ENCODE measurements at places on chromosomes 3 and 15. TPM values are rescaled to one million over a fixed set of nuclear protein-coding genes. Genes with fewer than 3 reads are reported as not detected.

DNA sequence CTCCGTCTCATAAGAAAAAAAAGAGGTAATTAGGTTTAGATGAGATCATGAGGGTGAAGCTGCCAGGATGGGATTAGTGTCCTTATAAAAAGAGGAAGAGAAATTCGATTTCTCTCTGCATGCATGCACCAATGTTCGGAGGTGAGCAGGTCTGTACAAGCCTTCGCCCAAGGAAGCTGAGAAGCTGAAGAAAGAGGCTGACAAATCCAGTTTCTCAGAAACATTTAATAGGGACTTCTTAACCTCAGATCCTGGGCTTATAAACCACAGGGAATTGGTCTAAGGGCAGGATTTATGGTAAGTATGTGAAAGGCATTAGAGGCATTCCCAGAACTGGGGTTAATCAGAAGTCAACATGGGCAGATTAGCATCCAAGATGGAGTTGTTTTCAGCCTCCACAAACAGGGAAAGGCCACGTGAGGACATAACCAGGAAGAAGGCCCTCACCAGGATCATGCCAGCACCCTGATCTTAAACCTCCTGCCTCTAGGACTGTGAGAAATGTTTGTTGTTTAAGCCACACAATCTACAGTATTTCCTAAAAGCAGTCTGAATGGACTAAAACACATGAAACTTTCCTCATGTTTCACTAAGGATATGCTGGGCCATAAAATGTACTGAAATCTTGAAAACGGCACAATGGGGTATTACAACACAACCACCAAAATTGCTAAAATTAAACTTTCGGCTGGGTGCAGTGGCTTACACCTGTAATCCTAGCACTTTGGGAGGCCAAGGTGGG lies 11.3 kb downstream of the SHISA5 start:
- H3K4me1 ChIP-seq: no peaks in the 10 kb centered on the region
- H3K27me3 ChIP-seq: no peaks in the 10 kb centered on the region
- no peak overlapping the region for H3K27ac ChIP-seq
- H3K4me3 ChIP-seq: no peak overlapping the region
- DNase-seq: no peak
- peaks cover 3% of the 10 kb centered on the region for H3K36me3 ChIP-seq

DNA sequence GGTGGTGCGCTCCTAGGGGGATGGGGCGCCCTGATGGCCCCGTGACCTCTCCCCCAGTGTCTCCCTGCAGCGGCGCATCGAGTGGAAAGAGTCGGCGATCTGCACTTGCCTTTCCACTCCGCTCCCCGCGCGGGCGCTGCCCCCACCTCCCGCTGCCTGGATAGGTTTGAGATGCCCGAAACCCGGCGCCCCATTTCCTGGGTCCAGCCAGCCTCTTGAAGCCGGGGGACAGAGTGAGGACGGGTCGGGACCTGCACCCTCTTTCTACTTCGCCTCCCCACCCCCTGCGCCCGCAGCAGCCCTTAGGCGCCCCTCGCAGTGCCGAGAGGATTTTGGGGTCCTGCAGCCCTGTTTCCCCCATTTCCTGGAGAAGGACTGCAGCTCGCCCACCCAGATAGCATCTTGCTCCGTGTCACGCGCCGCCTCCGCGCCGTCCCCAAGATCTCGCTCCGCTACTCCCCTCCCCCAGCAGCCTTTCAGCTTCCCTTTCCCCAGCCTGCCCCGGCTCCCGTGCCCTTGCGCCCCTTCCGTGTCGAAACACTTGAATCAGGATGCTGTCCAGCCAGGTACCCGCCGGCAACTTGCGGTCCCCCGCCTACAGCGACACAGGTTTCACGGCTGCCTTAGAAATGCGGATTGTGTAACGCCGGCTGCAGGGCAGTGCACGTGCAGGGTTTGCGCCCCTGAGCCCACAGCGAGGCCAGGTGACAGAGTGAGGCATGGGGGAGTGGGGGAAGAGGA lies 519 bp downstream of the ABHD6 start:
- H3K4me3 ChIP-seq: peak overlapping the region; percentile 89
- no peaks in the 10 kb centered on the region for H3K36me3 ChIP-seq
- peak; percentile 39 for DNase-seq
- peak overlapping the region; percentile 77 for H3K27ac ChIP-seq
- H3K4me1 ChIP-seq: peaks cover 21% of the 10 kb centered on the region

GRCh38 chr15:70103880-70104626 lies 6.3 kb upstream of the TLE3 start:
- H3K27me3 ChIP-seq: peaks cover 22% of the 10 kb centered on the region
- H3K27ac ChIP-seq: no peak overlapping the region
- no peak for DNase-seq
- peaks cover 18% of the 10 kb centered on the region for H3K4me1 ChIP-seq

DNA sequence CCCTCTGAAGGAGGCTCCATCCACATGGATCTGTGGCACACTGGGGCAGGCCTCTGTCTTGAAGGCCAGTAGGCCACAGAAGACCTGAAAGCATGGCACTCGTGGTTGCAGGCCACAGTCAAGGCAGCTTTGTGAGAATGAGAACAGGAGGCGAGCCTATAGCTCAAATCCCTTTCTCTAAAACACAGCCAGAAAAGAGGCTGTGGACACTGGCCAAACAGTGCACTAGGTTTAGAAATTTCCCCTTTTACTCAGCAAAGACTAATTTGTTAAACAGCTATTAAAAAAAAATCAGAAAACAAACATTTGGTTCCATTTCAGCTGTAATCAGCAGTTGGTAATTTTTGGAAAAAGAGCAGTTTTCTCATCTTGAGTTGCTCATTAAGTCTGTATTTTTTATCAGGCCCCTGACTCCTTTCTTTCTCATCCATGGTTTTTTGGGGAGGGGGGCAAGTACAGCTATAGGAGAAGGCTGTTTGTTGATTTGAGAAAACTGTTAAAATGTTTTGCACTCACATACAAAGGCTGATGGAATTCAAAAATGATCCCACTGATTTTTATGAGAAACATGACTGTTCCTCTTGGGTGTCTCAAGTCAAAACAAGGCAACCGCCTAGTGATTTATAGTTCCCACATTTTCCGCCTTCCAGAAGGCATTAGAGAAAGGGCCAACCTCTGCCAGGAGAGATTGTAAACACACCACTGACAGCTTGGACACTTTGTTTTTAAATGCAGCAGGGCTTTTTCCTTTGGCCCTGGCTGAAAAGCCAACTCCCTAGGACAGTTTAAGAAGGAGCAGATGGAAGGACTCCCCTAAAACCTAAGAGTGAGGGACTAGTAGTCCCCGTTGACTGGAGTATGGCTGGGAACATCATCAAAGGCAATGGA lies 28.1 kb downstream of the PARP16 start:
- H3K4me1 ChIP-seq: peaks cover 1% of the 10 kb centered on the region
- H3K4me3 ChIP-seq: no peak overlapping the region
- peaks cover 15% of the 10 kb centered on the region for H3K36me3 ChIP-seq
- no peaks in the 10 kb centered on the region for H3K27me3 ChIP-seq

DNA sequence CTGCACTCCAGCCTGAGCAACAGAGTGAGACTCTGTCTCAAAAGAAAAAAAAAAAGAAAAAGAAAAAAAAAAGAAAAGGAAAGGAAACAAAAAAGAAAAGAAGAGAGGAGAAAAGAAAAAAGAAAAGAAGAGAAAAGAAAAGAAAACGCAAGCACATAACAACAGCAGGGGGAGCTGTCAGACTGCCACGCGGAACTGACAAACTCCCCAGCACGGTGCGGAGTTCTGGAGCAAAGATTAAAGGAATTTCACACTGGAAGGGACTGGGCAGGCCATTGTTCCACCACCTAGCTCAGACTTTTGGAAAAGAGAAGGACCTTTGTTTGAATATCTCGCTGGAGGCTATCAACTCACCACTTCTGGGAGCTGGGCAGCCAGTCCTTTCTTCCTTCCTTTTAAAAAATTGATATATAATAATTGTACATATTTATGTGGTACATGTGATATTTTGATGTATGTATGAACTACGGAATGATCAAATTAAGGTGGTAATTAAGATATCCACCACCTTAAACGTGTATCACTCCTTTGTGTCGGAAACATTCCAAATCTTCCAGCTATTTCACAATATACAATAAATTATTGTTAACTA lies 40.5 kb downstream of the DPPA2 start:
- peaks cover 9% of the 10 kb centered on the region for H3K27me3 ChIP-seq
- no peak overlapping the region for H3K4me3 ChIP-seq

Gene DNASE1L3
- not detected for total RNA-seq

DNA sequence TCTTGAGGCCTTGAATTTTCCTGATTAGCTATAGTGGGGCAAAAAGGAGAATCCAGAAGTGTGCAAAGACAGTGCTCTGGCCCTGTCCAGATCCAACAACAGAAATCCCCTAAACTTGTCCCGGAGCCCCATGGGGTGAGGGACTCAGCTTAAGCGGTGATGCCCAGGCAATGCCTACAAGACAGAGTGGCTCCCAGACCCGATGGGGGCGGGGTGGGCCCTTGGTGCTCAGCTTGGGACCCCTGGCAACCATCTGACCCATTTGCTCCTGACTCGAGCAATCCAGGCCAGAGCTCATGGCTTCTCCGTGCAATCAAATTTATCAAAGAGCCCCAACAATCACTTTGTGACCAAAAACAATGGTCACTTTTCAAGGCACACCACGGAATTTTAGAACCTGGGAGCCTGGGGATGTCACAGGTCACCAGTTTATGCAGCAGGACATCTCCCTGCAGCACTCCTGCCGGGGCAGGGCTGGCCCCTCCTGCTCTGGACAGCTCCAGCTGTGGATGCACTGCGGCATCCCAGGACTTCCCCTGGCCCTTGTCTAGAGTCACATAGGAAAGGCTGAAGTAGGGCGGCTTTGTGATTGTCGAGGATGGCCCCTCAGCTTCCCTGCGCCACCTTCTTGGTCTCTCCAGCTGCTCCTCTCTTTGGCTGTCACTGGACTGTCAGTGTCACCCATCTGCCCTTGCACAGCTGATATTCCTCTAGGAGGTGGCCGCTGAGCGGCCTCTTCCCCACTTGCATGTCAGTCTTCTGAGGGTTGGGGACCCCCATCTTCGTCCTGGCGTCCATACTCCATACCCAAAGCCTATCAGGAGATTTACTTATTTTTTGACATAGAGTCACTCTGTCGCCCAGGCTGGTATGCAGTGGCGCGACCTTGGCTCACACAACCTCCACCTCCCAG lies 28.4 kb downstream of the RGMA start:
- no peak overlapping the region for H3K4me3 ChIP-seq
- H3K27me3 ChIP-seq: peaks cover 10% of the 10 kb centered on the region
- no peak overlapping the region for H3K27ac ChIP-seq
- peaks cover 1% of the 10 kb centered on the region for H3K4me1 ChIP-seq

DNA sequence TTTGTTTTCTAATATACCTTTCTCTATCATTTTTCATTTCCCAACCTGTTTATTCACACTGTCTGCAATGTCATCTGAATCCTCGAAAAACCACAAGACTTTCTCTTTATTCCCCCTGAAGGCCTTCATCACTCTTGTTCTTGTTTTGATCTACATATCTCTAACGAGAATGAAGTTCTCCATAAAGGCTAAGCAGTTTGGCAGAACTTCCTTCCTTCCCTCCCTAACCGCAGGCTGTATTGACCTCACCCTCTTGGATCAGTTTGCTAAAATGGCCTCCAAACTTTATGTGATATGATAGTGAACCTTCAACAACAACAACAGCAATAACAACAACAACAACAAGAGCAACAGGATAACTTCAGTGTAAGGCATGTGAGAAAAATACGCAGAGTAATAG lies 392.8 kb downstream of the TIGIT start:
- no peaks in the 10 kb centered on the region for H3K27me3 ChIP-seq
- peaks cover 17% of the 10 kb centered on the region for H3K36me3 ChIP-seq
- H3K27ac ChIP-seq: peak overlapping the region; percentile 17
- no peak for DNase-seq

- H3K4me1 ChIP-seq: no peaks in the 10 kb centered on the region
- no peaks in the 10 kb centered on the region for H3K27me3 ChIP-seq
- no peak for DNase-seq
- no peaks in the 10 kb centered on the region for H3K36me3 ChIP-seq
- H3K27ac ChIP-seq: no peak overlapping the region
- H3K4me3 ChIP-seq: no peak overlapping the region
These were observed 28.6 kb upstream of the C3orf80 start for GRCh38 chr3:160196511-160197104.

Gene ATP8B4
- 3.5 TPM for total RNA-seq

DNA sequence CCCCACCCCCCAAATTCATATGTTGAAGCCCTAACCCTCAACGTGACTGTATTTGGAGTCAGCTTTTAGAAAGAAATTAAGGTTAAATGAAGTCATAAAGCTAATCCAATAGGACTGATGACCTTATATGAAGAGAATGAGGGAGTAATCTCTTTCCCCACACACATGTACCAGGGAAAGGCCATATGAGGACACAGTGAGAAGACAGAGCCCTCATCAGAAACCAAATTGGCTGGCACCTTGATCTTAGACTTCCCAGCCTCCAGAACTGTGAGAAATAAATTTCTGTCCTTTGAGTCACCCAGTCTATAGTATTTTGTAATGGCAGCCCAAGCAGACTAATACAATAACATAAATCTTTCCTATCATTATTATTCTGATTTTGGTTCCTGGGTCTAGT lies 194.7 kb upstream of the NANOGP8 start:
- no peak overlapping the region for H3K4me3 ChIP-seq
- H3K27ac ChIP-seq: no peak overlapping the region
- no peaks in the 10 kb centered on the region for H3K27me3 ChIP-seq
- no peaks in the 10 kb centered on the region for H3K4me1 ChIP-seq
- H3K36me3 ChIP-seq: peaks cover 2% of the 10 kb centered on the region

DNA sequence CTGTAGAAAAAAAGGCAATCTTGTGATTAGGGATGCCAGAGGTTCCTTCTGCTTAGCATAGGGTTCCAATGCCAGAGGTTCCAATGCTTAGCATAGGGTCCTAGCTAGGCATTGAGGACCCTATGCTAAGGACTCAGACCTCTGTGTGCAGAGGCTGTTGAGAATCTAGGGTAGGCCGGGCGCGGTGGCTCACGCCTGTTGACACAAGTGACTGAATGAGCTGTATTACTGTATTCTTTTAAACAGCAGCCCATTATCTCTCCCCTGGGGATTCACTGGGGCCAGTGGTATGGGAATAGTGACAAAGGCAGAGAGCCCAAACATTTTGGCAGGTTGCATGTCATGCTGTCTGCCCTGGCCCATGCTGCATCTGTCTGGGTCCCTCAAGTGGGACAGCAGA lies 16.2 kb downstream of the PAK6 start:
- H3K27me3 ChIP-seq: peaks cover 41% of the 10 kb centered on the region
- H3K36me3 ChIP-seq: no peaks in the 10 kb centered on the region
- no peak overlapping the region for H3K27ac ChIP-seq
- no peak overlapping the region for H3K4me3 ChIP-seq
- DNase-seq: no peak
- peaks cover 3% of the 10 kb centered on the region for H3K4me1 ChIP-seq

Gene SLC35G2
- 2.3 TPM for total RNA-seq

All from activated naive CD8-positive, alpha-beta T cell treated with anti-CD3 and anti-CD28 coated beads for 36 hours (primary cell).